Glomerular endothelial cell (primary cell): ENCODE measurements at places on chromosomes 1 and 21. TPM values are rescaled to one million over a fixed set of nuclear protein-coding genes. Genes with fewer than 3 reads are reported as not detected.

The SYT11 gene
- 31.2 and 34.4 TPM in 2 replicates for total RNA-seq

The CRB1 gene
- total RNA-seq: 0.15 TPM in 1 of 2 replicates, not detected in the other

The CEP104 gene
- total RNA-seq: 30.5 and 44.9 TPM in 2 replicates

The S100A14 gene
- not detected in 2 replicates for total RNA-seq

The KCNK2 gene
- total RNA-seq: 0.05 TPM in 1 of 2 replicates, not detected in the other

The A3GALT2 gene
- not detected in 2 replicates for total RNA-seq

The PLEKHA6 gene
- 0.93 and 1.9 TPM in 2 replicates for total RNA-seq

The IL6R gene
- total RNA-seq: 13.9 and 16.0 TPM in 2 replicates

The SLC6A17 gene
- total RNA-seq: 0.12 and 1.9 TPM in 2 replicates

The C1orf185 gene
- not detected in 2 replicates for total RNA-seq

The HES2 gene
- 16.1 and 41.8 TPM in 2 replicates for total RNA-seq
